ENCODE measurements at places on chromosomes 5 and 9.
A peak's percentile ranks its signal among the peaks of the same experiment; 100 is the strongest.

GRCh38 chr5:136192526-136193321 is at the start of gene SMIM32:
Gene SMIM32, minus strand, starts transcription at chr5:136193162. Its CDS starts 638 bp downstream, at chr5:136192524.
- no peak for DNase-seq

DNA sequence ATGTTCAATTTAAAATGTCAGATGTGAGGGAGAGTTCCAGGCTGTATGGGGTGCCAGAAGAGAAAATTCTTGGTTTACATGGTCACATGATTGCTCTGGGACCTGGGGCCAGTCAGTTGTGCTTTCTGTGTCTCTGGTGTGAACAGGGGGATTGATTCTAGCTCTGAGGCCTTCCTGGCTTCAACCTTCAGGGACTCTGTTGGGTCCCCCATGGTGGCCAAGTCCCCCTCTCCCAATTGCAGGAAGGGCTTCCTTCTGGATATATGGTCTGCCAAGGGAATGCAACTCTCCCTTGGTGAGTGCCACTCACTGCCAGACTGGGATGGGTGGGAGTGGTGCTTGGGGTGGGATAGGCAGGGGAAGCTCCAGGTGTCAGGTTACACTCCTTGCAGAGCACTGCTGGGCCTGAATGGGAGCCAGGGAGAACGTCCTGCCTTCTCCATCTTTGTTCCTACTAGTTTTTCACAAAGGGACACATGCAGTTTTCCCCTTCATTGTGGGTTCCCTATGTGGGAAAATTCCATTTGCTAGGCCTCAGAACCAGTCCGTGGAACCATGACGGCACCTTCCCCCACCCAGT is 153.2 kb downstream of the MELK start:
- DNase-seq, result peak; percentile 50

DNA sequence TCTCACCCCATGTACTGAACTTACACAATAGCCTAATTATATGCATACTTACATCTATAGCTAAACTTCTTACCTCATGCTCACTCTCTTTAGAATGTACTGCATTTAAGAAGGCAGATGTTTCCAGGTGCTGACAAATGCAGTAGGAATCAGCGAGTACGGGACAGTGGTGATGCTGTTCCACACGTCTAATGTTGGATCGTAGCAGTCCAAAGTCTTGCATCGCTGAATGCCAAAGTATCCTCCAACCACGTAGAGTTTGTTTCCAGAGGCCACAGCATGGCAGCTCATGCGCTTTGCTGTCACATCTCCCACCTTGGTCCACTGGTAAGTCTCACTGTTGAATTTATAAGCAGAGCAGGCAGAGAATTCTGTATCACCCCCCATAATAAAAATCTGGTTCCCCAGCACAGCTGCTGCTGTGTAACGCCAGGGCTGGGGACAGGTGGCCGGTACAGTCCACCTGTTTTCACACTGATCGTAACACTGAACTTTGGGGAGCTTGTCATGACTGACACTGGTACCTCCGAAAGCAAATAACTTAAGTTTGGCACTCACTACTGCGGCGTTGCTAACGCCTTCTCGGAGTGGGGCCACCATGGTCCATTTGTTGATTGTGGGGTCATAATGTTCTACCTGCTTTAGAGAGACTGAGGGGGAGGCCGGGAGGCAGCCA is 5.8 kb downstream of the ENC1 start:
- no peak for DNase-seq

GRCh38 chr9:123640792-123641222 is 284.8 kb downstream of the CRB2 start:
- DNase-seq, result no peak

- DNase-seq, result no peak
Observed at GRCh38 chr9:119273984-119274665, 95.1 kb downstream of the BRINP1 start.

DNA sequence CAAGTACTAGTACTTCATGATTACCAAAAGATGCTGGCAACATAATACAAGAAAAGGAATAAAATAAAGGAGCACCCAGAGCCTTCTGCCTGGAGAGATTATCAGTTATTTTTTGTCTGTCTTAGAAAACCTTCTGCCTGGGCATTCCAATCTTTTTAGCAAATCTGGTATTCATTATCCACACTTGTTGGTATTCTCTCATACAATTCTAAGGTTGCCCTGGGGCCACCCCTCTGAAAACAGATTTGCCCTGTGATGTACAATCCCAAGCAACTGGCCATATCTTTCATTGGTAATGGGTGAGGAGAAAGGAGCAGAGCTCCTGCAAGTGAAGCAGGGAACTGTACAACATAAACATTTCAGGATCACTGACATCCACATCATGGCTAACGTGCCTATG is 47.8 kb downstream of the WDR41 start:
- no peak for DNase-seq

GRCh38 chr5:59645380-59645779 is 248.1 kb downstream of the PDE4D start:
- DNase-seq, result no peak

DNA sequence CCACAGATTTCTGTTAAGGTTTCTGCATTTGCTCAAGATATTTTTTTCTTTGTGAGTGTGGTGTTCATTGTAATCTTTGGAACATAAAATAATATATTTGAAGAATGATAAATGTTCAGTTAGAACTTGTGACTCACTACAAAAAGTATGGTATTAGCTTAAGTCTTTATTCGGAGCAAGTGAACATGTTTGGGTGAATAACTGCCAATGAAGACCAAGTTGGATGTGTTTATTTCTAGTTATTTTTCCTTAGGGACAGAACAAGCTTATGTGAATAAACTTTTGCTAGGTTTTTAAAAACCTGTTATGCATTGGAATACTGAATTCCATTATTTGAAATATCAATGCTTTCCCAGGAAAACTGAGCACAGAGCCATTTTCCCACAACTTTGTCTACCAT is 418.6 kb downstream of the SLCO4C1 start:
- no peak for DNase-seq

DNA sequence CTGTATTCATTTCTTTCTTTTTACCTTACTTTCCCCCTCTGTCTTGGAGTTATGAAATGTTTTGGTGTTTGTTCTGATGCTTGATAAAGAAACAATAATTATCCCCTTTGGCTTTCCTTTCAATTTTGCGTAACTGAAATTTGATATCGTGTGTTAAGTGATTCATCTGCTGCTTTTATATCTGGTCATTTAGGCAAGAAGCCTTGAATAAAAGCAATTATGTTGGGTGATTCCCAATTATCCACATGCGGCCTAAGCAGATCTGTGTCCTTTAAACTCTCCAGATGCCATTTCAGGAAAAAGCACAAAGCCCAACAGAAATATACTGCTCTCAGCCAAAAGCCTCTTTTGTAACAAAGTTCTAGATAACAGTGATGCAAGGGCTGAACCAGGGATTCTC is 92.8 kb downstream of the TAF11L14 start:
- no peak for DNase-seq

GRCh38 chr5:74361406-74362358 is 278.8 kb downstream of the ENC1 start:
- DNase-seq, result no peak

GRCh38 chr9:91824601-91825305 is 125.3 kb downstream of the ROR2 start:
- no peak for DNase-seq

DNA sequence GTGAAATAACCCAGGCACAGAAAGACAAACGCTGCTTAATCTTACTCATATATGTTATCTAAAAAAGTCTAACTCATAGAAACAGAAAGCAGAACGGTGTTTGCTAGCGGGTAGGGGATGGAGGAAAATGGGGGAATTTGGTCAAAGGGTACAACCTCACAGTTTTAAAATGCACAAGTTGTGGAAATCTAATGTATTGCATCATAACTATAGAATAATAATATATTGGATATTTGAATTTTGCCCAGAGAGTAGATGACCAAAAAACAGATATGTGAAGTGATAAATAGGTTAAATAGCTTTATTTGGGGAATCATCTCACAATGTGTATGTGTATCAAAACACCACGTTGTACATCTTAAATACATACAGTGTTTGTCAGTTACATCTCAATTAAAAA is 22.3 kb upstream of the OSMR start:
- DNase-seq, result no peak

DNA sequence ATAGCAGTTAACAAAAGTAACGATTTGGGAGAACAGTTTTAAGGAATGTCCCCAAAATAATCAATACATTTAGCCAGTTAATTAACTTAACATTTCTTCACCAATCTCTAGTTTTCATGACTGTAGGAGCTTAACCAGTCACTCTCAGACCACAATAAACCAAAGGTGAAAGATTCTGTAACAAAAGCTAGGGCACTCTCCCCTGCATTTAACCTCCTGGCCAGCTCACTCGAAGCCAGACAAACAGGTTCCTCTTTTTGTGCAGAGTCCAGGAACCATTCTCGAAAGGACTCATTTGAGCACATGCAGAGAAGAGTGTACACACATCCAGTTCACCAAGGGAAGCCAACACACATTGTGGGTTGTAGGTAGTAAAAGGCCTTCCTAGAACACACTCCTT is 6.5 kb downstream of the IL7R start:
- DNase-seq, result no peak

- DNase-seq, result no peak
Observed at GRCh38 chr9:131500939-131501541, 1.7 kb upstream of the POMT1 start.

DNA sequence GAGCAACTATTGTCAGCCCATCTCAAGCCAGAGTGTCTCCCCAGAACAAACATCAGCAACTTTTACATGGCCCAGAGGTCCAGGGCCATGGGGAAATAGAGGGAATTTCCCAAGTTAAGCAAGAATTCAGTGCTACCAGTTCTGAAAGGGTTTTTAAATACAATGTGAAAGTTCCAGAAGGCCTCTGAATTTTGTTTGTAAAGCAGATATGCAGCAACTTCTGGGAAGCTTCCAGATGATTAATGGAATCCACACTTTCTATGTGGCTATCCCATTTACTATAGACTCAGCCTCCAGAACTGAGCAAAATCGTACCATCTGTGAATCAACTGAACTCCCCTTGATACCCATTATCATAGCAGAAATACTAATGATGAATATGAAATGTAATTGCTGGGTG is 93.8 kb downstream of the FEM1C start:
- DNase-seq, result no peak

GRCh38 chr5:31664566-31664965 is 25.6 kb downstream of the PDZD2 start:
- DNase-seq, result peak; percentile 88

- no peak for DNase-seq
Observed at GRCh38 chr5:82562696-82563240, 284.6 kb upstream of the RPS23 start.

GRCh38 chr5:81314581-81314980 is 13.2 kb downstream of the ZCCHC9 start:
- no peak for DNase-seq

GRCh38 chr9:36092509-36093215 is 43.9 kb upstream of the GLIPR2 start:
- no peak for DNase-seq

DNA sequence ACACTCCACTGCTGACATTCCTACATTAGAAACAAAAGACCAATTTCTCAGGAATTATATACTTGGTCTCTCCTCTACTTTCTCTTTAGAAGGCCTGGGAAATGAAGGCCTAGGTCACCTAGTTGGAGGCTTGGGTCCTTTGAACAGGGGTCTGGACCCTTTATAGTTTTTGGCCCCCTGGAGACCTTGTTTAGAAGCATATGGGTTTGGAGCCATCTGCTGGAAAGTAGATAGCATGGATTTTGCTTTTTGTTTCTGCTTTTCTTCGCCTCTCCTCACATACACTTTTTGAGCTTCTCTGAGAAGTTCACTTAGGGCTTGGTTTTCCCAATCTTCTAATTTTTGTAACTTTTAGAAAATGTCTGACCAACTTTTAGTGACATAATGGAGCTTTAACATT is 67.1 kb upstream of the CDK20 start:
- no peak for DNase-seq

GRCh38 chr9:15612962-15613361 is 60.1 kb downstream of the CCDC171 start:
- DNase-seq, result no peak

- DNase-seq, result no peak
Observed at GRCh38 chr5:4868140-4868735, 271.9 kb upstream of the ADAMTS16 start.

- no peak for DNase-seq
Observed at GRCh38 chr9:19456426-19456825, 47.6 kb downstream of the ACER2 start.

DNA sequence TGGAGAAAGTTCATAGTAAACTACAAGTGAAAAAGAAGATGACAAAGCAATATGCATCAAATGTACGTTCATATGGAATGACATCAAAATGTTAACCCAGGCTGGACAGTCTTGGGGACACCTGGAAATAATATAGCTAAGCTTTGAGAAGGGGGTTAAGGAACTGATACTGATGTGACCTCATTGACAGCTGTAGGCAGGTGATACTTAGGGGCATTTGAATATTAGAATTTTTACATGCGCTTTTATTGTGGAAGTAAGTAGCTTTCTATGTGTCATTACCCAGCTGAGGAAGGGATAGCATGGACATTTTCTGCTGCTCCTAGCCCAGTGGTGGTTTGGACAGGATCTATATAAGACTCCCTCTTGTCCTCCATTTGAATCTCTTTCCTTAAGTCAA is 299.7 kb downstream of the CWC27 start:
- no peak for DNase-seq

GRCh38 chr5:32734827-32735378 is 23.8 kb downstream of the NPR3 start:
- DNase-seq, result no peak

- DNase-seq, result no peak
Observed at GRCh38 chr5:1930501-1930879, 47.8 kb upstream of the IRX4 start.

DNA sequence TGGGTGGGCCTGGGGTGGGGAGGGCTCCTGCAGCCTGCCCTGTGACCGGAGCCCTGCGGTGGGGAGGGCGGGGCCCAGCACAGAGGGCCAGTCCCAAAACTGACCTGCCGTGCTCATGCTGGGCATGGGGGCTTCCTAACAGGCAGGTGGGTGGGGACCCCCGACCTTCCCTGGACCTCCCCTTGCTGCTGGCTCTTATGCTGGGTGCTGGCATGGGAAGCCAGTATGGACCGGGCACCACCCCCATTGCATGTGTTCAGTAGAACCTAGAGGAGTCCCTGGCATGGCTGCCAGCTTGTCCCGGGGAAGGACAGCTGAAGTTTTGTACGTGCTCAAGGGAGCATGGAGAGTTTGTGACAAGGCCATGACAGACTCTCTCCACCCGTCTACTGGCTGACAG is 37.1 kb downstream of the WNK2 start:
- DNase-seq, result no peak

DNA sequence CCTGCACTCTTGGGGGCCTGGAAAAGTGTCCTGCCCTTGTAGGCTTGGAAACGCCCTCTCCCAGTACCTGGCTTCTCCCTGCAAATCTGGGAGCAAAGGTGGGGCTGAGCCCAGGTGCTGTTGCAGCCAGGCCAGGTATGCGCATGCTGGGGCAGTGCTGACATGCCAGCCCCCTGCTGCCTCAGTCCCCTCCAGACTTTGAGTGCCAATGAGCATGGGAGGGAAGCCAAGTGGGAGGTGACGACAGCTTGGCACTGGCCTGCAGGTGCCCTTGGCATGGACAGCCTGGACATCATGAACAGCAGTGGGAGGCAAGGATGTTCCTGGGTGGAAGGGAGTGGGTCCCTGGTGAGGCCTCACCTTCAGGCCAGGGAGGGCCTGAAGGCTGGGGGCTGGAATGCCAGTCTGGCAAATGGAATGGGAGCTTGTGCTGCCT is 1494.4 kb upstream of the NUDT12 start:
- no peak for DNase-seq

- no peak for DNase-seq
Observed at GRCh38 chr5:73805449-73805848, 179.5 kb downstream of the ARHGEF28 start.
